HEK293T (cell line): ENCODE measurements at places on chromosomes 7 and 10.

DNA sequence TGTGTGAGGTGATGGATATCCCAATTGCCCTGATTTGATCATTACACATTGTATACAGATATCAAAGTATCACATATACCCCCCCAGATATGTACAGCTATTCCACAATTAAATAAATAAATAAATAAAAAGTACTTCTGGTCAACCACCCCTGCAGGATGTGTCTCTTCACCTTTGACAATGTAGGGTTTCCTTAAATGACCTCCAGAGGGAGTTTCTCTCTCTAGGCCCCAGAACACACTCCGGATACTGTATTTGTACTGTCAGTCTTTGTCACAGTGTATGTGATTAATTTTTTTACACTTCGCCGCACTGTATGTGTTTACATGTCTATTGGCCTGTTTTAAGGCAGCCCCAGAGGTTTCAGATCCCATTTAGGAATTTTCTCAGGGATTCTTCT is 123.6 kb downstream of the ADCYAP1R1 start:
- peak; percentile 23 for DNase-seq

DNA sequence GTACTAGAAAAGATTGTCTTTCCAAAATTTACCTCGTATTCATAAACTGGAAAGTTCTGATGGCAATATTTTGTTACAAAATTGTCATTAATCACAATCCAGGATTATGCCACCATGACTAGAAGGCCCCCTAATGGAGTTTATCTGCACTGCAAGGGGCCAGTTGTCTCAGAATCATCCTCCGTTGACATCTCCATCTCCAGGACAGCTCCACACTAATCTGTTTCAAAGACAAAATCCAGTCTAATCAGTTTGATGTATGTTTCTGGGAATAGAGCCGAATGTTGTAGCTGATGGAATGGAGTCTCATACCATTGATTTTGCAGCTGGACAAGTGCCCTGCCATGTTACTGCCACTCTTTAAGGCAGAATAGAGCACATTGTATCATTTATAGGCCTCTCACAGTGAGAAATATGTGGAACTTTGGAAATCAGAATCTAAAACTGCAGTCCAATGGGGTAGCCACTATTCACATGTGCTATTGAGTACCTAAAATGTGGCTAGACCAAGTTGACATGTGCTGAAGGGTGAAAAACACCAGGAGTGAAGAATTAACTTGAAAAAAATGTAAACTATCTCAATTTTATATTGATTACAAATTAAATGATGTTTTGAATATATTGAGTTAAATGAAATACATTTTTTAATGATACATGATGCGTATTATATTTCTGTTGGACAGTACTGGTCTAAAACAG is 38.3 kb upstream of the TOMM7 start:
- DNase-seq: peak; percentile 43

DNA sequence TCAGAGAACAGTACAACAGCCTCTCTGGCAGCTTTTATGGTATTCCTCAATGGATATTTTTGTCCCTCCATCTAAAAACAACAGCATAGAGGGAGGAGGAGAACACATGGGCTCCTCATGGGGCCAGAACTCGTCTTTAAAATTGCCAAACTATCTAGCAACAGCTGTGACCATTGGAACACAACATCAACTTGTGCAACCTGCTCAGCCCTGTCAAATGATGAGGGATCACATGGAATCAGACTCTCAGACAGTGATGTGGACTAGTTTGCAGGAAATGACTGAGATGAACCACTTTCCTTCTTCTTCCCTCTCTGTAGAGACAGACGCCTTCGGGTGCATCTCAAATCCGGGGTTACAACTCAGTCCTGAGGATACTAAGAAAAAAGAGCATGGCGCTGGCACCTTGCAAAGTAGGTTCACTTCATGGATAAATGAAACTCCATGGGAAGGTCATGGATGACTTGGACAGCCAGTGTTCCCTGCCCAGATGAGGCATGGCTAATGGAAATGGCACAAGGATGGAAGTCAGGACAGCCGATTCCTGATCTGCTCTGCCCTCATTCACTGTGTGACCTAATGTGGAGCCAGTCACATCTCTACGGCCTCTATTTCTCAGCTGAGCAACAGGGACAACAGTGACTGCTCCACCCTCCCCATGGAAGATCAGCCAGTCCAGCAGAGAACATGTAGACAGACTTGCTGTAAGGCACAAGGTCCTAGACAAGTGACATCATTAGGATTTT is 24.6 kb upstream of the DGKI start:
- DNase-seq: no peak

GRCh38 chr10:89588671-89589070 is 53.3 kb upstream of the SLC16A12 start:
- DNase-seq: no peak

DNA sequence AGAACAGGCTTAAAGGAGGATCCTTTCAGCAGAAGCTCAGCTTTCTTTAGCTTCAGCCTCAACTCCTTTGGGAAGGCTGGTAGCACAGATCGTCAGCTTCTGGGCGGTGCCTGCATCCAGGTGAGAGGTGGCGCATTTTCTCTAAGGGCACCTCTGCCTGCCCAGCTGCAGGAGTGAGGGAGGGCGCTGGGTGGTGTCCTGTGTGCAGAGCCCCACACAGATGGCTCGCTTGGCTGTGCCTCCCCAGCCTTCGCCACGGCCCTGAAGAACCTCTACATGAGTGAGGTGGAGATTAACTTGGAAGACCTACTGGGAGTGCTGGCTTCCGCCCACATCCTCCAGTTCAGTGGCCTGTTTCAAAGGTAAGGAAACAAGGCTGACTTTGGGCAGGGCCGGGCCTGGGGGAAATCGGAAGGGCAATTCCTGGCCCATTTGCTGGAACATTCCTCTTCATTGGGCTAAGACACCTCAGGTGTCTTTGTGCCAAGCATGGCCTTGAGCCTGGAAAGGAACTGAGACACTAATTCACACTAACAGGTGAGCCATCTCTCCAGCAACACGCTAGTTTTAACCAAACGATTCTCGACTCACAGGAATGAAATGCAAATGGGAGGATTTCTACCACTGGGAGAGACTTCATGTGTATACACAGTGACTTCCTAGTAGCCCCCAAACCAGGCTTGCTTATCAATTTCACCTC is 19.9 kb downstream of the BTBD16 start:
- no peak for DNase-seq

DNA sequence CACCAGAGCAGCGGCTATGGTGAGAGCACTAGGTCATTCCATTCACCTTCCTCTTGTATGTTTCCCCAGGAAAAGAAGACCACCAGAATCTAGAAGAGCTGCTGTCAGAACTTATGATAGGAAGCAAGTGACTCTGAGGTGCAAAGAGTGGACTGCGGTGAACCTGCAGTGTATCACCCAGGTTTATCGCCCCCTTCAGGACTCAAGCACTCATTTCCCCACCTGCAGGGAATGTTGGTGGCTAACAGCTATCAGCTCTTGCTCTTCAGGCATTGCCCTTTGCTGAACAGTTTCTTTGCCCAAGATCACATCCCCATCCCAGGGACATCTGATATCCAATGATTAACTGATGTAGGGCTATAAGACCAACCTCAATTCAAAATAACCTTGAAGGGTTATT is 66.3 kb upstream of the IL6 start:
- peak; percentile 35 for DNase-seq

GRCh38 chr7:20790375-20790774 is 3.7 kb upstream of the SP8 start:
- no peak for DNase-seq
